GM23248 (cell line): ENCODE measurements at places on chromosomes 12 and 14. TPM values are rescaled to one million over a fixed set of nuclear protein-coding genes. Genes with fewer than 3 reads are reported as not detected.

KRT72 gene
- total RNA-seq, result not detected in 2 replicates

KRT7 gene
- total RNA-seq, result 5.7 and 11.0 TPM in 2 replicates

DCAF5 gene
- total RNA-seq, result 24.5 and 40.2 TPM in 2 replicates

BDKRB2 gene
- 14.4 and 15.8 TPM in 2 replicates for total RNA-seq

OR4E2 gene
- not detected in 2 replicates for total RNA-seq

IL26 gene
- not detected in 2 replicates for total RNA-seq

GNG2 gene
- 13.8 and 14.7 TPM in 2 replicates for total RNA-seq

KIF26A gene
- not detected in 2 replicates for total RNA-seq

LRFN5 gene
- total RNA-seq, result 0.54 and 2.1 TPM in 2 replicates
